ENCODE measurements at places on chromosomes 6 and 20.

GRCh38 chr6:88619951-88620350 lies 343.5 kb downstream of the RNGTT start:
- DNase-seq, result no peak

DNA sequence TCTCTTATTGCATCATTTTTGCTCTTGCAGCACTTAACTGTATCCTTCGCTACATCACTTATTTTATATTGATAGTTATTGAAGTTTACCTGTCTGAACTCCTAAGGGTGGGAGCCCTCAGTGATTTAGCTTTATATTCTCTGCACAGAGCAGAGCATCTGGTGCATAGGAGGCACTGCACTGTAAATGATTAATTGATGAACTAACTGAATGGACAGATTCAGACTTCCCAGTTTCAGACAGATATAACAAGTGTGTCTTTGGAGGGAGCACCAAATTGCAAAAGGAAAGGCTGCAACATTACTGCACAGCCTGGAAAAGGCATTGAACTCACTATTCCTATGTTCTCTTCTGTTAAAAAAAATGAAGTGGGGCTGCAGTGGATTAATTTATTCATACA lies 160.3 kb downstream of the EDN1 start:
- no peak for DNase-seq

DNA sequence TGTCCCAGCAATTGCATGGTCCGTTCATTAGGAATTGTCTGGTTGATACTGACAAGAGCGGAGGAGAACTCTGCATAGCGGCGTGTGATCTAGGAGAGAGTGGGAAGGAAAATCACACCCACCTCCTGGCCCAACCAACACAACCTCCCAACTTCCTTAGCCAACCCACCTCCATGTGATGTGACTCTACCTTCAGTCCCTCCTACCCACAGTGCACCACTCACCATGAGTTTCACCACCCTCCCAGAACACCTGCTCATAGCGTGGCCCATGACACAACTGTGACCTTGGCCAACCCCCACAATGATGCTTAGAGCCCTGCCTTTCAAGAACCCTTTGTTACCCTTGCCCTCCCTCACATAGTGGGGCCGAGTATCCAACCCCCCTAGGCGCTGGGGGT lies 7.7 kb downstream of the VPS52 start:
- no peak for DNase-seq

GRCh38 chr20:44803383-44803941 lies 6.9 kb downstream of the RIMS4 start:
- DNase-seq, result no peak

- no peak for DNase-seq
Observed at GRCh38 chr6:98452685-98453084, 381.7 kb upstream of the POU3F2 start.

DNA sequence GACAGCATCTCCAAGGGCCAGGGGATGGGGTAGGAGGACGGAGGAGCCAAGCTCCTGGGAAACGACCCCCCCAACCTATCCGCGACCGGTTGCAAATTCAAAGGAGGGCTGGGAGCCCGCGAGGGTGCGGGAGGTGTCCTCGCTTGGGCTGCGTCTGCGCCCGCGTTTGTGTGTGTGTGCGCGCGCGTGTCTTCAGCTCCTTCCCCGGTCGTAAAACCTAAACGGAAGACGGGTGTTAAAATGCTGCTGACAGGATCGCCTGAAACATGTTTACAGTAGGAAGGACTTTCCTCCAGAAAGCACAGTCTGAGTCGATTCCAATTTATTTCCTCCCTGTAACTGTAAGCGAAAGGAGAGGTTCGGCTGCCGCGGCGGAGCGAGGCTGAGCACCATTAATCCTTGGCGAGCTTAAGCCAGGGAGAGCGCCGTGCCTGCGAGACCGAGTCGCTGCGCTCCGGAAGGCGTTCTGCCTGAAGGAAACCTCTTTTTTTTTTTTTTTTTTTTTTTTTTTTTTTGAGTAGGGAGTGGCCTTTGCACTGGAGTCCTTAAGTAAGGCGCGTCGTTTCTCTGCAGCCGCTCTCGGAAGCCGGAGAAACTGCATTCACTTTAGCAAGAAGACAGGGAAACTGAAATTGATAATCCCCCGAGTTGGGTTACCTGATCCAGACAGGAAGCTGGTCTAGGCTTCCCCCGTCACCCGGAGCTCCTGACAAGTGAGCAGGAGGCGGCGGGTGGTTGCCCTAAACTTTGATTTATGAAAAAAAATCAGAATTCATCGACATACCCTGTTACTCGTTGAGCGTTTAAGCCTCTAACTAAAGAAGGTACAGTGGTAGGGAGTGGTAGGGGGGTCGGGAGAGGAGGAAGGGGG lies 4.8 kb upstream of the SOX4 start:
- peak; percentile 53 for DNase-seq

- no peak for DNase-seq
Observed at GRCh38 chr6:28211840-28212509, 13.1 kb upstream of the ZSCAN9 start.

DNA sequence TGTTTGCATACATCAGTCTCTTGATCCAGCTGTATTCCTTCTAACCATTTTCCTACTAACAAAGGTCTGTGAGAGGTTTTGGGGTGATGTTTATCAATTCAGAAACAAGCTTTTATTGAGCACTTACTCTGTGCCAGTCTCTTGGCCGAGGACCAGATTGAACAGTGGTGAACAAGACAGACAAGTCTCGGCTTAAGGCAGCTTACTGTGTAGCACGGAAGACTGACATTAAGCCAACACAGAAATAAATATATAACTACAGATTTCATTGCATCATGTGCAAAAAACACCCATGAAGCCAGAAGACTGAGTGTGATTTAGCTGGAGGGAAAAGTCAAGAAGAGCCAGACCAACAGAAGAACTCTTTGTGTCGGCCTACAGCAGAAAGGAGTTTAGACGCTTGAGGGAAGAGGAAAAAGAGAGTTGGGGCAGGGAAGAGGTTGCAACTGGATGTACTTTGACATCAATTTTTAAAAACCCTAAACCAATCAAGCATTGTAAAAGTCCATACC lies 549.6 kb upstream of the CITED2 start:
- no peak for DNase-seq

- no peak for DNase-seq
Observed at GRCh38 chr20:37690626-37691369, 3.0 kb upstream of the CTNNBL1 start.

DNA sequence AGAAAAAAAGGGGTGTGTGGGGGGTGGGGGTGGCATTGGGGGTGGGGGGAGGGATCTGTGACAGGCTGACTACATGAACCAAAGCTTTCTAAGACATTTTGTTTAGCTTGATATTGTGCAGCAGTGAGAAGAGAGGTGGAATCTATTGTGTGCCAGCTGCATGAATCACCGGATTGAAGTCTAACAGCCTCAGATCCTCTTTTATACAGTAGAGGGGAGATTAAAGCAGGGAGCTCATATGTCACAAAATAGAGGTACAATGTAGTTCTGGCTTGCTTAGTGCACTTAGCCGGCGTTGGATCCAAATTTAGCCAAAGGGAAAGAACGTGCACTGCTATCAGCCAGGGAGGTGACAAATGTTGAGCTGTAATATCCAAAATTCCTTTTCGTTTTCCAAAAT lies 404.2 kb upstream of the CITED2 start:
- DNase-seq, result no peak

- no peak for DNase-seq
Observed at GRCh38 chr20:841568-842546, 8.3 kb downstream of the FAM110A start.

- no peak for DNase-seq
Observed at GRCh38 chr6:35733633-35734032, 3.2 kb upstream of the ARMC12 start.

DNA sequence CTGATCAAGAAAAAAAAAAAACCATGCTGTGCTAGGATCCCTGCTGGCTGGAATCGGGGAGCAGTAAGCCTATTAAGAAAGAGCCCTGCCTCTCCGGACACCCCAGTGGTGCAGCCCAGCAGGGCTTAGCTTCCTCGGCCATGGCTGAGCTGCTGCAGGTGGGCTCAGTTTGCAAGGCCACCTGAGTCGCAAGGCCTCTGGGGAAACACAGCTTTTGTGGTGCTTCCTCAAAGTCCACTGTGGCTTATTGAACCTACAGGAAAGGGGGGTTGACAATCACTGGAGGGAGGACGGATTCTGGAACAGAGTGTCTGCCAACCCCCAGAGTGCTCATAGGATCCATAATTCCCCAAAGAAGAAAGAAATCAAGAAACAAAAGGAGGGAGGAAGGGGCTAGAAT lies 240.8 kb downstream of the SMOC2 start:
- DNase-seq, result no peak

DNA sequence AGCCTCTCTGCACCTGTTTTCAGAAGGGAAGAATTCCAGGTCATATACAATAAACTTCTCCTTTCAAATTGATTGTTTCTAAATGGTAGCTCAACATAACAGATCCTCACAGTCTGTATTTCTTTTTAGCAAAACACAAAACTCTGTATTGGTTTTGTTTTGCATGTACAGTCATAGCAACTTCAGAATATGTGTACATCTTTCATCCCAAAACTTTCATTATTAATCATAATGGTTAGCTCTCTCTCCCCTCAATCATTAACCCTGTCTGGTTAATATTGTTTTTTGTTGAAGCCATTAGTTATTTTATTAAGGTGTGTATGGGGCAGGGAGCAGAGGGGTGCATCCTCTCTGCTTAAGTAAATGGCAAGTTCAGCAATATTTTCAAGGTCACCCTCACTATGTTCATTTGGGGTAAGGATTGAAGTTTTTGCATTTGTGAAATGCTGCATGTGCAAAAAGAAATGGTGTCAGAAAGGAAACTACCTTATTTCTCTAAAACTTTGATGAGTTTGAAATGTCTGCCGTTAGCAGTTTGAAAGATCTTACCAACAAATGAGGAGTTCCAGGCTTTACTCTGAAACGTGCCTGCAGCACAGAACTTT lies 136.8 kb upstream of the BTBD3 start:
- no peak for DNase-seq

GRCh38 chr6:5383856-5384255 lies 122.5 kb downstream of the FARS2 start:
- DNase-seq, result no peak

DNA sequence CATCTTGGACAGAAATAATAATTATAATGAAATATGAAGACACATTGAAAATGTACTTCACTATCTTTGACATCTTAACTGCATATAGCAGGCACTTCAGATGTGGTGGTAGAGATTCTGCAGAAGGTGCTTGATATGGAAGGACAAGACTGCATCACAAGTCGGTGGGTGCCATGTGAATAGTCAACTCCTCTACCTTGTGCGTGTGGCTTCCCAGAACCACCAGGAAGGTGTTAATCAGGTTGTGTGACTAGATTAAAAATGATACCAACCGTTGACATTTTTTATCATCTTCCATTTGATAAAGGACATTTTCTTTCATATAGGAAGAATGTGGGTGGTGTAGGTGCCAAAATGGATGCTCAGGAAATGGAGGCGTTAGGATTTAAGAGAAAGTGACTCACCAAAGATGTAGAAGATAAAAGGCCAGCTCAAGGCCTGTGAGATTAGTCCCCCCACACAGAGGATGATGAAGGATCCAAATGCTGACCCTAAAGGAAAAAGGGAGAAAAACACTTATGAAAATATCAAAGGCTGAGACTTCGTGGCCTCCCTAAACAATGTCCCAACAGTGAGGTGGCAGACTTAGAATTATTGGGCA lies 12.3 kb downstream of the SLC17A2 start:
- DNase-seq, result no peak

DNA sequence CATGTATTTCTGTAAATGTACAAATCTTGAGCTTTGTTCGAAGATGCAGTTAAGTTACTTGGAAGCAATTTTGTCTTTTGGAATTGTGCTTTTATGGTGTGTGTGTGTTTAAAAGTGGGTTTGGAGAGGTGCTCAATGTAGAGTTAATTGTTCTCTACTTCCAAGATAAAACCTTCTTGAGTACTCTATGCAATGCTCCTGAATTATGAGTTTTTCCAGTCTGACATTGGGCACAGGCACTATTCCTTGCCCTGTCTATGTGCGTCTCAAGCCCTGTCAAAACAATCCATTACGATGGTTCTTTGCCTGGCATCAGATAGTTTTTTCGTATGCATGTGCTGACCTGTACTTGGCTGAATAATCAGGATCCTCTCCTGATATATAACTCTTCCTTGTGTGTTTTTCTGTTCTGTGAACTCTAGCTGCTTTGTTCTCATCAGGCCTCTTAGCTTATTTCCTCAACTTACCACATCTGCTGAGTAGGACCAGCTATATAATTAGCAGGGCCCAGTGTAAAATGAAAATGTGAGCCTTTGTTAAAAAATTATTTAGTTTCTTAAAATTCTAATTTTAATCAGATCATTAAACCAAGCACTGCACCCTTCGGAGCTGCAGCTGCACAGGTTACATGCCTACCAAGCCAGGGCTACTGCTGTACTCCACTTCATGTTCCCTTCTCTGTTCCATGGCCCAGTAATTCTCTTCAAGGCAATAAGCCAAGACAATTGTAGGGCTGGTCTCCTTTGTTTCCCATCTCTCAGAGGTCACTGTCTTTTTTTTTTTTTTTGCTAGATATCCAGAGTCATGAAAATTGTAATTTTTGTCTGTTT lies 160.1 kb downstream of the ZFAND3 start:
- DNase-seq, result no peak

DNA sequence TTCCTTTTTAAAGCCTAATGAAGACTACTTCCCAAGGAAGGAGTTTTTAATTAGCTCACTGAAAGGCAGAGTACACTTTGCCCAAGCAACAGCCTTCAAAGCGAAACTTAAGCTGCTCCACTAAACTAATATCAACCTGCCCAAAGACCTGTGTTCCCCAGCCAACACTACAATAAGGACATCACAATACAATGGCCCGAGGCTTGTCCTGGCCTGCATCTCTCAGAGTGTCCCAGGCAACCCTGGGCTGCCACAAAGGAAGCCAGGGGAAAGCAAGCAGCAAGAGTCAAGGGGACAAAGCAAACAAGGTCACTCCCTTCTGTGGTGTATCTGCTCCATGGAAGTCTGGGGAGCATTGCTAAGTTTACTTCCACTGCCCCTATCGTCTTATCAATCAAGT lies 52.3 kb downstream of the PIGU start:
- DNase-seq, result no peak

DNA sequence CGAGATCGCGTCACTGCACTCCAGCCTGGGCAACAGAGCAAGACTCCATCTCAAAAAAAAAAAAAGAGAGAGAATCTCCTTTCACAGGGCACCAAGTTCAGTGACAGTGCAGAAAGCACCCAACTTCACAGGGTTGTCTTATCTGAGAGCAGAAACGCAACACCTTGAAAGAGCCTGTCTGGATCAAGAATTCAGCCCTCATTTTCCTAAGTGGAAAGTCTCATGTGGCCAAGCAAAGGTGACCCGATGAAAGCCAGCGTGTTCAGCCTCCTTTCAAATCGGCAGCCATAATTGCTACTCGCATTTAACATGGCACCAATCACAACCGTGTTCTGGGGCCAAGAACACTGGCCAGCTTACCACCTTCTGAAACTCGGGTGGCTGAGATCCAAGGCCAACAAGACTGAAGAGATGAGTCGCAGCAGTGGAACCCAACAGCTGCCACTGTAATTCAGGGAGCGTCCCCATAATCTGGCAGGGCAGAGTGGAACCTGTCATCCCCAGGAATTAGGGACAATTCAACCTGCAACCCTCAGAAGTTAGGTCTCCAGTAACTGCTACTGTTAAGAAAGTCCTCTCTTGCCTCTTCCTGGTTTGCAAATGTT lies 536.7 kb upstream of the JARID2 start:
- DNase-seq, result no peak

All from NCI-H2081 treated with DMSO at 0.1 percent for 48 hours (cell line).